ENCODE measurements at places on chromosomes 1 and 21.
A peak's percentile ranks its signal among the peaks of the same experiment; 100 is the strongest.

DNA sequence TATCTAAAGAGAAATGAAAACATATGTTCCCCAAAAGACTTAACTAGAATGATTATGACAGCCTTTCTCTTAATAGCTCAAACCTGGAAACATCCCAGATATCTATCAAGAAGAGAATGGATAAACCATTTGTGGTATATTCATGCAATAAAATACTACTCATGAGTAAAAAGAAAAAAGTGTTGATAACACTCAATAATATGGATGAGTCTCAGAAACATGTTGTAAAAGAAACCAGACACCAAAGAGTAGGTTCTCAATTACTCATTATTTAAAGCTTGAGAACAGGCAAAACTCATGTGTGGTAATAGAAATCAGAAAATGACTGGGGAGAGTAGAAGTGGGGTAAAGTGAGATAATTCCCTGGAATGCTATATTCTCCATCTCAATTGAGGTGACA lies 154.1 kb downstream of the PHTF1 start:
- no peak for DNase-seq

- no peak for DNase-seq
These were observed 3.3 kb downstream of the GBP4 start for GRCh38 chr1:89195476-89195875.

- no peak for DNase-seq
These were observed 533.0 kb upstream of the PRMT6 start for GRCh38 chr1:106523497-106523896.

- peak; percentile 87 for DNase-seq
These were observed 13.4 kb downstream of the ITSN1 start for GRCh38 chr21:33655588-33656221.

Measured in hepatocyte (in vitro differentiated cells).